Ovary (tissue), 10 donors: ENCODE measurements at places on chromosomes 5 and 9.

- no peak for DNase-seq
These were observed 25.8 kb downstream of the HAVCR1 start for GRCh38 chr5:157033071-157033583.

DNA sequence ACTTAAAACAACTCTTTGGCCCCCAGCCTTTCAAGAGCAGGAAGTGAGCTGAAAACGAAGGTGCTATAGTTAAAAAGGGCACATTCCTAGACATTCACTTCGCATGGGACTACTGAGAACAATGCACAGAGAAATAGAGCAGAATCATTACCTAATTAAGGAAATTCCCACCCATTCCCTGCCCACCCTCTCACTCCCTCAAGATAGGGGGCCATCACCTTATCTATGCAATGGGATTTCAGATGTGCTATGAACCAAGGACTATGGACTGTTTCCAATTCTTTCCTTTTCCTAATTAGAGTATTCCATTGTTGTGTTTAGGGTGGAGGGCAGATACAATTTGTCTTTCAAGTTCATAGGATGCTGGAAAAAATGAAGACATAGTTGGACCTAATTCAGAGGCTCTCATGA lies 476.8 kb downstream of the CETN3 start:
- DNase-seq, result no peak

GRCh38 chr9:34633851-34634550 lies 3.6 kb downstream of the SIGMAR1 start:
- DNase-seq, result peak; percentile 68

DNA sequence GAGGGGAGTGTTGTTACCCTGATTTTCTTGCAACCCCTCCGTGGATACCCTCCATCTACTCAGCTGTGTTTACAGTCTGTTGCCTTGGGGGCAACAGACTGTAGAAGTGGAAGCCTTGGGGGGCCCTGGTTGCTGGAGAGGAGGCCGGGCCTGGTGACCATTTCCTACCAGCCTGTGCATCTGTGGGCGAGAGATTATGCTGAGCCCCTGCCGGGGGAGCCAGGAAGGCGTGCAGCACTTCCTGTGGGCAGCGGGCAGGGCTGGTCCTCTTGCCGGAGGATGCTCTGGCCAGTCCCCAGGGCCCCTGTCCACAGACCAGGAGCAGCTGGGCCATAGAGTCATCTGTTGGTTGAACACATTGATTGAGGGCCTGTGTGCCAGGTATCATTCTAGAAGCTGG lies 11.1 kb downstream of the ERGIC1 start:
- DNase-seq, result no peak

GRCh38 chr9:108108280-108108851 lies 618.8 kb upstream of the KLF4 start:
- DNase-seq, result no peak

DNA sequence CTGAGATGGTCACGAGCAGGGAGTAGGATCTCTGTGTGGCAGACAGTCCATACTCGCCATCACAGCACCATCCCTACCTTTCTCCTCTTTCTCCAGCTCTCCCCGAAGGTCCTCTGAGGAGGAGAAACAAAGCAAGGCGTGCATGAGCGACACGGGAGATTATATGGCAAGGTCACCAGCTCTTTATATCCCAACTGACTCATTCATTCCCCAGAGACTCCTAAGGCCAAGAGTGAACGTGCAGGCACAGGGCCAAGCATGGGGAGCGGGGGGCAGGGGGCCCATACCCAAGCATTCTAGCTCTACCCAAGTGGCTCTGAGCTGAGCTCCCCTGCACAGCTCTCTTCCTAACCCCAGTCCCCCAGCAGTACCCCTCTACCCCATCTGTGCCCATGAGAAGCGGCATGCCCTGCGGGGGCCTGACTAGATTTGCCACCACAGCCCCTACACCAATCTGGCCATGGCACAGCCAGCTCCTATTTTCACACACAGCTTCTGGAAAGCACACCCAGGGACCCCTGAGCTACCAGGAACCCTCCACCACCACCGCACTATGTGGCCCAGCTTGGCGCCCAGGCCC lies 6.8 kb downstream of the TRIM7 start:
- no peak for DNase-seq

- no peak for DNase-seq
These were observed 1.1 kb upstream of the ENG start for GRCh38 chr9:127855522-127855921.

GRCh38 chr5:72110394-72111013 lies 3.2 kb downstream of the MAP1B start:
- DNase-seq, result no peak

- no peak for DNase-seq
These were observed at the start of gene RXFP3 for GRCh38 chr5:33936381-33937016. TSS of gene RXFP3 (plus strand) at chr5:33936386. CDS start at chr5:33936741, 355 bp downstream.

- no peak for DNase-seq
These were observed 11.9 kb upstream of the SRFBP1 start for GRCh38 chr5:121949885-121950284.

DNA sequence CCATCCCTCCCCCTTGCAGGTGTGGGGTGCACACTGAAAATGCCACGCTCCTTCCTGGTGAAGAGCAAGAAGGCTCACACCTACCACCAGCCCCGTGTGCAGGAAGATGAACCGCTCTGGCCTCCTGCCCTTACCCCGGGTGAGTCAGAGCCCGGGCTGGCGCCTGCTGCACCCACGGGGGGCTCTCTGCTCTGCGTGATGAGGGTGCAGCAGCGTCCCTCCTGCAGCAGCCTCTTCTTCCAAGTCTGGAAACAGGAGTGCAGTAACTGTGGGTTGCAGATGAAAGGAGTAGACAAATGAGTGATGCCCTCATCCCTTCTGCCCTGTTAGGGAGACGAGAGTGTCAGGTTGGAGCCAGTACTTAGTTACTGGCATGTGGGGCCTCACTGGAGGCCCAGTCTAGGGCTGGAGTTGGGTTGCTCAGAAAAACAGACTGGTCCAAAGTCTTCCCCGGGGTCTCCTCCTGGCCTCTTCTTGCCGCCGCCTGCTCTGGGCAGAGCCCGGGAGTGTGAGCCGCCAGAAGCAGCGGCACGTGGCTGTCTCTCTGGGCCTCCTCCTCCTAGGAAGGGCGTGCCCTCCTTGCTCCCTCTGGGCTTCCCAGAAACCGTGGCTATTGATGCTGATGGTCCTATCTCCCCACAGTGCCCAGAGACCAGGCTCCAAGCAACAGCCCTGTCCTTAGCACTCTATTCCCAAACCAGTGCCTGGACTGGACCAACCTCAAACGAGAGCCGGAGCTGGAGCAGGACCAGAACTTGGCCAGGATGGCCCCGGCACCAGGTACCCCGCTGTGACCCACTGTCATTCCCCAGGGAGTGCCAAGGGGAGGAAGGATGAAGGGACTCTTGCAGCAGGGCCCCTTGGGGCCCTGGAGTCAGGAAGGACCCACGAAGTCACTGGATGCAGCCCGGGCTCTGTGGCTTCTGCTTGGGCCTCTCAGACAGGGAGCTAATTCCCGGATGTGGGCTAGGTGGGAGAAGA lies 8.4 kb downstream of the GFI1B start:
- DNase-seq, result no peak

DNA sequence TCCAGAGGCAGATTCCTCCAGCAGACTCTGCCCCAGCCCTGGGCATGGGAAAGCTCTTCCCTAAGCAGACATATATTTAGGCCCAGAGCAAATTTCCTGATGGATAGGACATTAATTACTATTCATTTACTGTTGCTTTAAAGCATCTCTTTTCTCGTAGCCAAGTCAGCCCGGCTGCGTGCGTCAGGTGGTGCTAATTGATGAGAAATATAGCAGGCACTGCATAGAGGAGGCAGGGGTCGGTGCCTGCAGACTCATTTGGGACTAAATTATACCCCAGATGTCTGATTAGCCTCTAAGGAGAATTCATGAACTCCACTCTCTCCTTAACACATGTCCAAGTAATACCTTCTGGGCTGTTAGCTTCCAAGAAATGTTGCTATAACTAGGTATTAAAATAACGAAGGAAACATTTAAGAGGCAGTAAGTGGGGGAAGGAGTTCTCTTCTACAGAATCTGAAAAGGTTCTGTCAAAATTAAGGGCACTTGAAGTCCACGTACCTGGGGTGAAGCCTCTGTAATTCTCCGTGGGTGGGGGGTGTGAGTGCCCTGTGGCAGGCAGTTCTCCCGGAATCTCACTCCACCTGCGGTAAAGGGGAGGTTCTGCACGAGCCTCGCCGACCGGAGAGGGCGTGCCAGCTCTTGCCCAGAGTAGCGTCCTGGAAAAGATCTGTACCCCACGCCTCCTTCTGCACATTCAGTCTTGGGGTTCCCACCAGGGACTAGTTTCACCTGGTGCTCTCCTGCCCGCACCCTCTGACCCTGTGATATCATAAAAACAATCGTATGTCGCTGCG lies 115.9 kb upstream of the FCN2 start:
- DNase-seq, result no peak

- DNase-seq, result no peak
These were observed 296.1 kb upstream of the MPDZ start for GRCh38 chr9:13575558-13575957.

DNA sequence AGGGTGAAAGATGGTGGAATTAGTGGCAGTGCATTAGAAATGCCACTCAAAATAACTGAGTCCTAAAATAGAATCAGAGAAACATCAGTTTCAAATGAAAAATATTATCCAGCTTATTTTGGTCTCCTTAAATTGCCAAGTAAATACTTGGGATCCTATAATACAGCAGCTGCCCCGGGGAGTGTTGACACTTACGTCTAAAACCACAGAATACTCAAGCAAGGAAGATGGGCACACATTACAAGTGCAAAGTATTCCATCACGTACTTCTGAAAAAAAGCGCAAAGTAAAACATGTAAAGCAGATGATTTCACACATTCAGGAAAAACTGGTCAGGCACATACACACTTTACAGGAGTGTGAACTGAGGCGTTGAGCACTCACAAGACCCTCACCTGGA lies 2.4 kb upstream of the ARHGEF37 start:
- DNase-seq, result no peak

GRCh38 chr9:95502248-95502647 lies 14.5 kb downstream of the PTCH1 start:
- DNase-seq, result no peak

DNA sequence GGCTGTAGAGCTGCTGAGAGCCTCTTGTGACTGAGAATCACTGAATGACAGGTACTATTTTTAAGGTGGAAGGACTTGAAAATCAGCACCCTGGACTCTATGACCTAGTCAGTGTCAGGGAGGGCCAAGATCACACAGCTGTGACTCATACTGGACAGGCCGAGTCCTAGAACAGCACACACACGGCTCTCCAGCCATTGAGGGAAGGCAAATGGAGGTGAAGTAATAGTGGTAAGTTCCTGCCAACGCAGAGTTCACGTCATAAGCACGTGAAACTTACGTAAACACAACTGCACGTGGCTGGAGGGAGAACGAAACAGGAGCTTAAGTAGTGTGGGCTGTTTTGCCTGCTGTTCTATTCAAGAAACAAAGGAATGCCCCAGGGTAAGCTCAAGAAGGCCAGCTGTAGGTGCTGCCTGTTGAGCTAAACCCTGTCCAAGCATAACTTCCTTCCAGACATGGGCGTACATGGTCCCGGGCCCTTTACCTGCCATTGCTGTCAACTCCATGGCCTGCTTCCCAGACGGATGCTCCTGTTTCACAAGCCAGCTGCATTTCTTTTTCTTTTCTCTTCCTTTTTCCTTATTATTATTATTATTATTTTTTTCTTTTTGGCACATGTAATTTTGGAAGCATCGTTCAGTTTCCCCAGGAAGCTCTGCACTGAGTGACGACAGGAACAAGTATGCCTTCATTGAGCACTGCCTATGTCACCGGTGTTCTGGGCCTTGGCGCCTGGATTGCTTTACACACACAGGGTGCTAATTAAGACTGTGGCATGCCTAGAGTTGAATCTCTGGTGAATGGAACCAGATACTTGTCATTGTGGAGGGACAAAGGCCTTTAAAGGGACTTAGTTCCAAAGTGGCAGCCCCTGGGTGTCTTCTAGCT lies 10.2 kb upstream of the LCP2 start:
- peak; percentile 80 for DNase-seq

DNA sequence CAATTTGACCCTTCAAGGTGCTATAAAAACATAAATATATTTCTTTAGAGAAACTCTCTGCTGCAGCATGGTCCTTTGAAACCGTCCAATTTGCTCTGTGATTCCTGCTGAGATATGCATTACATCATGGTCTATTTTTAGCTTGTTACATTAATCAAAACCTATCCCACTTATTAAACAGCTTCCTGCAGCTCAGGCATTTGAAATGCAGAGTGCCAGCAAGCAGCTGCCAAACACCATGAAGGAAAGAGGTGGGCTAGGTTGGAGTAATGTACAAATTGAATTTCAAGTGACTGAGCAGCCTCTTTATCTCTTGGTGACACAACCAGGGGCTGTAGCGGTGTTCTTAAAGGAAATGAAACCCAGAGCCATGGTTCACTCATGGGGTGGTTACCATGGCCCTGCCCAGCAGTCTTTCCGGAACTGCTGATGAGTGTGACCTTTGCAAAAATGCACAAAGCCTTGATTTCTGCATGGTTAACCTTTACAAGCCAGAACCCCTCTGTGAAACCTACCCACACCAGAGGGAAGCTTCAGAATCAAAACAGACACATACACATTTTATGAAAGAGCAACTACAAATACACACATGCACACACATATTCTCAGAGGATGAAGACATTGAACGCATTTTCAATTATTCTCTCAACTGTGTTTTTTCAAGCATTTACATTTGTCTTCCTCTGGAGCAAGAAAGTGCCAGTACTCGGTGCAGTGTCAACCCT lies 155.8 kb upstream of the ZNF608 start:
- DNase-seq, result no peak

DNA sequence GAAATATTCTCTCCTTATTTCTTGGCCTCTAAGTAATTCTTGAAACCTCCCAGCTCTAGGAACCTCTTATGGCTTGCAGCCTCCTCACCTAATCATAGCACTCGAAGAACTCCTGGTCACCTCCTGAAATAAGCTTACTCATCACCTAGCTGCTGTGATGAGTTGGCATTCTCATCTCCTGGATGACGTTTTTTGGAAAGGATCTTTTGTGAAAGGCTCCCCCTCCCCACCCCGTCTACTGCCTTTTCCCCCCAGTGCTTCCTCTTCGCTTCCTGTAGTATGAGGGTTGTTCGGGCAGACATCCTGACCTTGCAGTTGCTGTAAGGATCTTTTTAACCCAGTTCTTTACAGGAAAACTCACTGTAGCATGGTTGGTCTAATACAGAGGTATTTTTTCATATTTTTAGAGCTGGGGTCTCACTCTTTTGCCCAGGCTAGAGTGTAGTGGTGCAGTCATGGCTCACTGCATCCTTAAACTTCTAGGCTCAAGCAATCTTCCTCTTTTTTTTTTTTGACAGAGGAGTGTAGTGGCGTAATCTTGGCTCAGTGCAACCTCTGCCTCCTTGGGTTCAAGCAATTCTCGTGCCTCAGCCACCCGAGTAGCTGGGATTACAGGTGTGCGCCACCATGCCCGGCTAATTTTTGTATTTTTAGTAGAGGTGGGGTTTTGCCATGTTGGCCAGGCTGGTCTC lies 41.8 kb downstream of the ARHGAP26 start:
- DNase-seq, result no peak

GRCh38 chr5:124453221-124454051 lies 293.0 kb downstream of the ZNF608 start:
- no peak for DNase-seq

DNA sequence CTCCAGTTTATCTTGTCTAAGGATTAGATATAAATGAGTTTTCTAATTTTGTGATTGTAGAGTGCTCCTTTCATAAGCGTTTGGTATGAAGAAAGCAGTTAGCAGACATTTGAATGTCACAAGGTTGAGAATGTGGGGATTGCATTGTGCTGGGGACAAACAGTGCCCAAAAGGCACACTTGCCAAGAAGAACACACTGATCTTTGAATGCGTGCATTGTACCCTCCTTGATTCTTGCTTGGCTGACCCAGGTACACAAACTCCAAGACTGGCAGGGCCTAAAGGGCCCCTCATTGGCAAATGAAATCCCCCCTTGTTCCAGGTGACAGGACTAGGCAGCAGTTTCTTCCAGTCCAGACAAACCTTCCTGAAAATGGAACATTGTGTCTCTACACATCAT lies 96.9 kb upstream of the LIFR start:
- no peak for DNase-seq
